Activated T-helper 9 cell treated with anti-CD3 and anti-CD28 coated beads, Interleukin-2, amount 50 U/mL, for 16 hours (primary cell): ENCODE measurements at places on chromosomes 1 and 21.

- no peak for DNase-seq
These were observed 77.9 kb downstream of the POFUT2 start for GRCh38 chr21:45209685-45210284.

- DNase-seq: no peak
These were observed 247.7 kb upstream of the PTBP2 start for GRCh38 chr1:96473791-96474434.

GRCh38 chr1:43272161-43272560, 2.4 kb downstream of the TMEM125 start:
- no peak for DNase-seq

DNA sequence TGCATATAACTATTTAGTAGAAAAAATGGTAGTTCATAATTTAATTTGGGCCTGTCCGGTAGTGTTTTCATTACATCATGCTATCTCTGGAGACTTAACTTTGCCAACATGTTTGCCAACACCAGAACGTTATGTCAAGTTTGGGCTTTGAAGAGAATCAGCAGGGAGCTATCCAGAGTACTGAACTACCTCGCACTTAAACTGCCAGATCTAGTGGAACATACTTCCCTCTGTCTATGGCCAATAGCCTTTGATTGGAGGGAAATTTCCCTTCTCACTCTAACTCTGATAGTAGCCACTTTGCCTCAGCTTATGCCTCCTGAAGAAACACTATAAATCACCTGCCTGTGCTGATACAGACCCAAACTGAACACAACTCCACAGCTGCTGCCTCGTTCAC, 10.0 kb downstream of the LRRC53 start:
- DNase-seq: no peak

- DNase-seq: no peak
These were observed 22.6 kb downstream of the TUFT1 start for GRCh38 chr1:151562661-151563060.

DNA sequence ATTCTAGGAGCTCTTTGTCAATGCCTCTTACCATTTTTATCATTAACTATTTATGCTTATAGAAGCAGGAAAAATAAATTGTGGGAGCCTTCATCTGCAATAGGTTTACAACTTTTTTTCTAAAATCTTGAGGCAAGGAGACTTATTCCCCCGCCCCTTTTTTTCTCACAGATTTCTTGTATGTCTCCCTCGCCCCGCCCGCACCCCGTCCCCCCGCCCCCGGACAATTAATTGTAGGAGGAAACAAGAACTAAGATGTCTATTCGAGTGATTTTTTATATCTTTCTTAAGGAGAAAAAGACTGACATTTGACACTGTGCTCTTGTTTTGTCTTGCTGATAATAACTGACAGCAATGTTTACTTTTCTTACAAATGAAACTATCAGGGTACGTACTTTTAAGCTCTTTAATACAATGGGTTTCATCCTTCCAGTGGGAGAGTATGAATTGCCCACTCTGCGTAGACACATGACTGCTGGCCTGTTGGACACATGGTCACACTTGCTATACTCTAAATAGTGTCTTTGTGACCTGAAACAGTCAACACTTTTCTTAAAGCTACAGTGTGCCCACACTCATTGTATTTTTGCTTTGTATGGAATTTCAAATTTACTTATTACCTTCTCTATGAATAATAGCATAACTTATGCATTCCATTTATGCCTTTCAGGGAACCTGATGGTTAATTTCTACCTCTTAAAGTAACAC, 1.5 kb upstream of the IVNS1ABP start:
- DNase-seq: no peak

- DNase-seq: no peak
These were observed 268.3 kb upstream of the POGK start for GRCh38 chr1:166570954-166571353.

GRCh38 chr1:50108497-50109059, at the start of gene ELAVL4:
Gene ELAVL4, plus strand, starts transcription at chr1:50108920. Its CDS starts 270 bp downstream, at chr1:50109190.
- no peak for DNase-seq

DNA sequence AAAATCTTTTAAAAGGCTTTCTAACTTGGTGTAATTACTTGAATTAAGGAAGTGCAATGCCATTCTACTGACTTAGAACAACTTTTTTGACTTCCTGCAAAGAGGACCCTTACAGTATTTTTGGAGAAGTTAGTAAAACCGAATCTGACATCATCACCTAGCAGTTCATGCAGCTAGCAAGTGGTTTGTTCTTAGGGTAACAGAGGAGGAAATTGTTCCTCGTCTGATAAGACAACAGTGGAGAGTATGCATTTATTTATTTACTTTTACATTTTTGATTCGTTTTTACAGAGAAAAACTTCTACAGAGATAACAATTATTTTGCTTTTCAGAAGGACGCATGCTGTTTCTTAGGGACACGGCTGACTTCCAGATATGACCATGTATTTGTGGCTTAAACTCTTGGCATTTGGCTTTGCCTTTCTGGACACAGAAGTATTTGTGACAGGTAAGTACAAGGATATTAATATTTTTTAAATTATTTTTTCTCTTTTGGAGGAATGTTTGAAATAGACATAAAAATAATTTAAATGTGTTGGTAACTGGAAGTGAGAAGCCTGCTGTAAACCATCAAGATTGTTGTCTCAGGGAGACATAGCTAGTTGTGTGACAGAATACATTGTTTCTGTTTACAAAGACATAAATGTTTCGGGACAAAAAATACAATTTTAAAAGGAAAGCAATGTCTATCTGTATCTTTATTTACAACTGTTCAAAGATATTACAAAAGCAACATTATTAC, at the start of gene PTPRC:
Gene PTPRC, plus strand, starts transcription at position 147 of the 742 bp plus-strand sequence. Its CDS starts 229 bp downstream, at position 376.
- no peak for DNase-seq

DNA sequence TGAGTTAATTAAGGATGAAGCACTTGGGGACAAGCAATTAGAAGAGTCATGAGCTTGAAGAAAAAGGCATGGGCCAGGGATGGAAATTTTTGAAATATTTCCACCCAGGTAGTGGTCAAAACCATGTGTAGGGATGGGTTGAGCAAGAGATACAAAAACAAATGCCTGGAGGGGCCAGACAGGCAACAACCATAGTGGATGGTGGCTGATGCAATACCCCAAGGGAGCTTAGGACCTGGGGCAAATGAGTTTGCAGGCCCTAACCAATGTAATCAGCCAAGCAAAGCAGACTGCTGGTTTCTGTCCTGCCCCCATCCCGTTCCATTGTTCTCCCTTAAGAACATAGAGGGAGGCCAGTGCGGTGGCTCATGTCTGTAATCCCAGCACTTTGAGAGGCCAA, 119.1 kb upstream of the FGGY start:
- DNase-seq: no peak

GRCh38 chr1:1627829-1628753, 3.9 kb upstream of the MMP23B start:
- DNase-seq: no peak

- DNase-seq: no peak
These were observed 31.8 kb downstream of the RABIF start for GRCh38 chr1:202857136-202857610.

DNA sequence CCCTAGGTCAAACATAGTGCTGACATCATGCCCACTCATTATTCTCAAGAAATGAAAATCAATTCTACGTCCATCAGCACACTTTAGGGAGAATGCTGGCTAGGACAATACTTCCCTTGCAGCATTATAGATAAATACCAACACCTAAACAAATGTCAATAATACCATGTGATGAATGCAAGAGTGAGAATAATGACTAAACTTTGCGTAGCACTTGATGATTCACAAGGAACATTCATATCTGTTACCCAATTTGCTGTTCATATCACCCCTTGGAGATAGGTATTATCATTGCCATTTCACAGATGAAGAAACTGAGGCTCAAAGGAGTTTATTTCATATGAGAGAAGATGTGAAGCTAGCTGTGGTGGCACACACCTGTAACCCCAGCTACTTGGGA, 24.8 kb upstream of the EPS15 start:
- no peak for DNase-seq

- peak; percentile 26 for DNase-seq
These were observed 66.6 kb upstream of the LAPTM5 start for GRCh38 chr1:30823969-30824735.

DNA sequence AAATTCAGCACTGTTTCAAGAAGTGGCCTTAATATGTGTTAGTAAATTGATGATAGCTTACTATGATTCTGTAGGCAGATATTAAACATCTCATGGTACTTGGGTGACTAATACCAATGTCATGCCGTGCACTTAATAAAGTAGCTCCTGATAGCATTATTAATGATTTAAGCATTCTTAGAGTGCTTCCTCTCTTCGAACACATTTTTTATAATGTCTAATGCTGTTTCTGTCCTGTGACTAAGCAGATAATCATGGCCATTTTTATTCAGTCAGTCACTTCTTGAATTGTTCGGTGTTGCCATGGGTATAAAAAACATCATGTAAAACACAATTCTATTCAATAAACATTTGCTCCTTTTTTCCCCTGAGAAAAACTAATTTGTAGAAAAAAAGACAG, 804.6 kb upstream of the ADGRL4 start:
- DNase-seq: no peak

GRCh38 chr1:19003371-19004290, 47.2 kb upstream of the IFFO2 start:
- DNase-seq: no peak

- no peak for DNase-seq
These were observed 23.8 kb downstream of the HSD3B2 start for GRCh38 chr1:119438761-119439160.

DNA sequence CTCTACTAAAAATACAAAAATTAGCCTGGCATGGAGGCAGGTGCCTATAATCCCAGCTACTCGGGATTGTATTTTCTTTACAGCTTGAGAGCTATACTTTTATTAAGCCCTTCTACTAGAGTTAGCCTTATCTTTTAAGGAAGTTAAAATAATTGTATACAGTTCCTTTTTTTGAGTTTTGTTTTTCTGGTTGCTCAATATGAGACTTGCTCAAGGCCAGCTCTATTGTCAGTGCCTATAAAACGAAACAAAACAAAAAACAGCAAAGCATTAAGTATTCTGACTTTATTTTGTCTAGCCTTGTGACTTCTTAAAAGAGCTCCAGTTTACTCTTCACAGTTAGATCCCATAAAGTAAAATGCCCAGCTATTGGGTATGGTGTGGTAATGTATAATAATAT, 17.2 kb downstream of the PKN2 start:
- DNase-seq: no peak

DNA sequence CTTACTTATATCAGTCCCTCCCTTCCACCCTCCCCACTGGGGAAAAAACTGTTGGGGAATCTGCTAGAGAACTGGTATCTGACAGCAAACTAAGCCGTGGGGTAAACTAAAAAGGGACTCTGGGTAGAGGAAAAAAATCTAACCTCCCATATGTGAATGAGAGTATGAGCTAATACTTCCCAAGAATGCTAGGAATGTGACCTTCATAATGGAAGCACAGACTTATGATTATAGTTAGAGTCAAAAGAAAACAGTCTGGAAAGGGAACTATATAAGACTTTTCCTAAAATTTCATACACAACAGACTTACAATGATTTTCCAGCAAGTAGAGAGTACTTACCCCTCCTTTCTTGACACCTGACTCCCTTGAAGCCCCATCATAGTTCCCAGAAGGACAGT, 23.0 kb upstream of the RBBP5 start:
- no peak for DNase-seq

DNA sequence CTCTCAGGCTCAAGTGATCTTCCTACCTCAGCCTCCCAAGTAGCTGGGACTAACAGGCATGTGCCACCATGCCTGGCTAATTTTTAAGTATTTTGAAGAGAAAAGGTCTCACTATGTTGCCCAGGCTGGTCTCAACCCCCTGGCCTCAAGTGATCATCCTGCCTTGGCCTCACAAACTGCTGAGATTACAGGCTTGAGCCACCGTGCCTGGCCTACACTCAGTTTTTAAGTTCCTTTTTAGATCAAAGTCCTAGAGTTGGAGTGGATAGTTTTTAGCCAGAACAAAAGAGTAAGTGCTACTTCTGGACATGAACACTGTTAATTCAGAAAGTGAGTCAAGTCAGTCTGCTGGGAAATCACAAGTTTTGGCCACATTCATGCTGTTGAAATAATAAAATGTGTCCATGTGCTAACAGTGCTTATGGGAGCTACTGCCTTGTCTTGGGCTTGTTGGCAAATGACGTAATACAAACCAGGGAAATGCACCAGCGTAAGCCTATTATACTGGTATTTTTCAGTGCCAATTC, 84.2 kb downstream of the NDUFS5 start:
- no peak for DNase-seq

- no peak for DNase-seq
These were observed 143.2 kb downstream of the HHIPL2 start for GRCh38 chr1:222404710-222405109.

DNA sequence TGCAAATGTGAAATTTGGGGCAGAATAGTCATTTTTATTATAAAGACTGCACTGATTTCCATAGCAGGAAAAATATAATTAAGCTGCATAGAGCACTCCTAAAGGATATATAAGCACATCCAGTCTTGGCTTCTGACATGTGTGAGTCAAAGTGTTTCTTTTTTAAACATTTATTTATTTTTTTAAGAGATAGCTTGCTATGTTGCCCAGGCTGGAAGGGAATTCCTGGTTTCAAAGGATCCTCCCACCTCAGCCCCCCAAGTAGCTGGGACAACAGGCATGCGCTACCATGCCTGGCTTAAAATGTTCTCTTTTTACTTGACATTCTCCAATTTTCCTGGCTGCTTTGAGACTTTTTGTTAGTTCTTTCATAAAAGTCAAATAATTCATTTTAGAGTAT, 126.1 kb downstream of the HMCN1 start:
- no peak for DNase-seq

- peak; percentile 33 for DNase-seq
These were observed 69.6 kb upstream of the LRRC8B start for GRCh38 chr1:89454845-89455521.

DNA sequence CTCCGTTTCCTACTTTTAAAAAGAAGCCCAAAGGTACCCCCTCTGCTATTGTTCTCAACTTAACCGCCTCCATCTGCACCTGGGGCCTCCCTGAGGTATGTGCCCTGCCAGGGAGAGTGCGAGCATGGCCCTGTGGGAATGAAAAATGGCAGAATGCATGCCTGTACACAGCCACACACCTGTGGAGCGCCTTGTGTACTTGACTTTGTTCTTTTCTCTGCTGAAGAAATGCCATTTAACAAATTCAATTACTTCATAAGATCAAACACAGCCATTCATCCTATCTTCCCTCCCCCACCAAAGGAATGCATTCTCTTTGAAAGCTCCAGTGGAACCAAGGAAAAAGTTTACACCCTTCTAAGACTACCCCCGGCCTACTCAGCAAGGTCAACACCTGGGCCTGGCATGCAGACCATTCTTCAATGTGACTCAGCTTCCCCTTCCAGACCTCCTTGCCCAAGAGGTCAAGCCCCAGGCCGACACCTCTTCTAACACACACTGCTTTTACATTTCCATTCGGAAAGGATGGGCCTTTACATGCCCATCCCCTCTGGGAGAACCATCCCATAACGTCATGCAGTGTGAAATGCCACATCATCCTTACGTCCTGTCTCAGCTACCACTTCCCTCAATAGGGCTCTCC, 123.7 kb downstream of the SMYD2 start:
- DNase-seq: no peak

- no peak for DNase-seq
These were observed 5.3 kb downstream of the ANKRD65 start for GRCh38 chr1:1415751-1416150.

DNA sequence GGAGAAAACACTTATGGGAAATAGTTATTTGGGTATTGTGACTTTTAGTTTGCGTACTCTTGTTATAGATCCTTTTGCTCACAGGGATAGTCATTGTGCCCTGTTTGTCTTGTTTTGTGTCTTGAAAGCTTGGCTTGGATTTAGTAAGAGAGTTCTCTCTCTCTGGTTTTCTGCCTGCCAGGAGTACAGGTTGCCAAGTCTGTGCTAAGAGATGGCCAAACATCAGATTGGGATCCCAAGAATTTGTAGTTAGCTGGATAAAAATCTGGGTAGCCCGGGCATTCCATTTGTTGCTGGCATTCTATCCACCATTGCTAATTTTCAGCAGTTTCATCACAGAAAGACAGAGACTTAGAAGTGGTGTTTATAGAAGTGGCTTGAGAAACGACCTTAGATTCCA, 222.2 kb downstream of the NRIP1 start:
- no peak for DNase-seq
